T-helper 17 cell (primary cell): ENCODE measurements at places on chromosomes 5 and 9.

DNA sequence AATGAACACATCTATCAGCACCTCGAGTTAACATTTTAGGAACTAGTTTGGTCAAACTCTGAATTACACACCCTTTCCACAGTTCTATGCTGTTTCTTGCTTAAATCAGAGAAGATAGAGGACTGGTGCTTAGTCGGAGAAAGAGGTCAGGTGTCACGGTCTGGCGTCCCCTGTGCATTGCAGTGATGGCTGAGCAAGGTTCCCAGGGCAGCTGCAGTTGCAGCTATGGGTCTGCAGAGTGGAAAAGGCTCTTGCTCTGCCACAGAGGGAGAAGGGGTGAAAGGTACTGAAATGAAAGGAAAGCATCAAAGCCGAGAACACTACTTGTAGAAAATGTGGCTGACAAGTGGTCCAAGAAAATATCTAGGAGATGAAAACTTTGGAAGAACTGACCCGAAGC, 25.2 kb upstream of the SH3RF2 start:
- no peak for DNase-seq

DNA sequence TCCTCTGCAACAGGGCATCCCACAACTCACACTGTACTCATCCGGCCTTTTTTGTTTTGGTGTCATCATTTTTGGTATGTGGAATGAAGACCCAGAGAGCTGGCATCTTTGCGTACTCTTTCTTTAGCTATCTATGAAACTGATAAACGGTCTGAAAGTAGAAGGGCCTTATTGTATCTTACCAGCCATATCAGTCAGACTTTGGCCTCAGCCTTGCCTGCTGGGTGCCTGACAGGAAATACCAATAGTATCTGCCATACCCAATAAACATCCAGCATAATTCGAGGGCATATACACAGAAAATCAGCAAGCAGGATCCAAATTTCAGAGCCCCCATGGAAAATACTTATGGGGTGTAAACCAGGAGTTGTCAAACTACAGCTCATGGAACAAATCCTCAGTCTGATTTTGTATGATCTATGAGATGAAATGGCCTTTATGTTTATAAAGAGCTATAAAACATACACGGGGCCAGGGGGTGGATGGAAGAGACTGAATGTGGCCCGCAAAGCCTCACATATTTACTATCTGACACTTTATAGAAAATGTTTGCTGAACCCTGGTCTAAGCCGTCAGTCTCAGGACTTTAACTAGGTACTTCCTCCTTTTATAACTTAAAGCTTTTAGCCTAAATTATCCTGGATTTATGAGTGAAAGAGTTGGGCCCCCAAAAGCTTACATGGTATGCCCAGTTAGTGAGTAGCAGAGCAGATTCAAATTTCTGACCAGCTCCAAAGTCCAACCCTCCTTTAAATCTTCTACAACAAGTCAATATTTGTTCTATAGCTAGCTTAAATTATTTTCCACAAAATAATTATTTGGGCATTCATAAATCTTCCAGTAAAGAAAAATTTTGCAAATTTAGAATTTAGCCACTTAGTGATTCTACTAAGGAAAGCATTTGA, 308.0 kb upstream of the PUM3 start:
- DNase-seq: no peak

- no peak for DNase-seq
These were observed 61.4 kb downstream of the PCDH1 start for GRCh38 chr5:141816598-141817399.

GRCh38 chr5:54385994-54386393, 69.5 kb upstream of the HSPB3 start:
- DNase-seq: no peak

- no peak for DNase-seq
These were observed 307.8 kb upstream of the PAPPA start for GRCh38 chr9:115845648-115846312.

GRCh38 chr5:169719360-169720314, 82.6 kb downstream of the DOCK2 start:
- no peak for DNase-seq

GRCh38 chr5:173971681-173972345, 17.2 kb upstream of the C5orf47 start:
- no peak for DNase-seq

DNA sequence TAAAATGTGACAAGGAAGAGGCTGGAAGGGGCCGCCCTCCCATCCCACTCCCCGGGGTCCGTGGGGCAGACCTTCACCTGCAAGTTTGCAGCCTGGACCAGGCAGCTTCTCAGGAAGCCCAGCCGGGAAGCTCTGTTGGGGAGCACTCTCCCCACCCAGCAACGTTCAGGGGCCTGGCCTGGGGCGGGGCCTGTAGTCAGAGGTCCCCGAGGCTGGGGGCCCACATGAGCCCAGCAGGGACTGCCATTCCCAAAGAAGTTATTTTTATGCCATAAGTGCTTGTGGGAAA, 32.7 kb upstream of the NOTCH1 start:
- DNase-seq: no peak
